Eye (tissue), 1 donor: ENCODE measurements at places on chromosomes 6 and 20.

GRCh38 chr20:577167-577791 is 32.8 kb downstream of the TCF15 start:
- peak; percentile 61 for DNase-seq

DNA sequence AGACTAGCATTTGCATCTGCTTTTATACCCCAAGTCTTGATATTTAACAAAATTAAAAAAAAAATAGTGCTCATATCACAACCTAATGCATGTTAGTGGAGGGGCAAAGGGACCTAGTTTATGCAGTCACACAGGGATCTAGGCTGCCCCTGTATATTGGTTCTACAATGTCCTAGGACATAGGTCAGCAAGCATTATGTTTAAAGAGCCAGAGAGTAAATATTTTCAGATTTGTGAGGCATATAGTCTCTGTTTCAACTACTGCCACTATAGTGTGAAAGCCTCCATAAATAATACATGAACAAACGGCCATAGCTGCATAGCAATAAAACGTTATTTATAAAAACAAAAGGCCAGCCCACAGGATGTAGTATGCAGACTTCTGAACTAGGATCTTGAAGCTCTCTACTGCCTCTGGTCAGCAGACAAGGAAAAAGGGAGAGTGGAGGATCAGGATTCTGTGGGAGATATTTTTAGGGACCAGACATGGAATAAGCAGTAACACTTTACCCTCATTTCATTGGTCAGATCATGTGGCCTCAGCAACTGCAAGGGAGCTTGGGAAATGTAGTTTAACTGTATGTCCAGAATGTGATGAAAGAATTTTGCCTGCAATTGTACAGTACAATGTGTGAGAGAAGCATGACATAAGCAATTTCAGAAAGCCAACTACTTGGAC is 414.2 kb upstream of the SPTLC3 start:
- DNase-seq, result peak; percentile 53

GRCh38 chr6:17490724-17491123 is 97.3 kb downstream of the CAP2 start:
- DNase-seq, result no peak

DNA sequence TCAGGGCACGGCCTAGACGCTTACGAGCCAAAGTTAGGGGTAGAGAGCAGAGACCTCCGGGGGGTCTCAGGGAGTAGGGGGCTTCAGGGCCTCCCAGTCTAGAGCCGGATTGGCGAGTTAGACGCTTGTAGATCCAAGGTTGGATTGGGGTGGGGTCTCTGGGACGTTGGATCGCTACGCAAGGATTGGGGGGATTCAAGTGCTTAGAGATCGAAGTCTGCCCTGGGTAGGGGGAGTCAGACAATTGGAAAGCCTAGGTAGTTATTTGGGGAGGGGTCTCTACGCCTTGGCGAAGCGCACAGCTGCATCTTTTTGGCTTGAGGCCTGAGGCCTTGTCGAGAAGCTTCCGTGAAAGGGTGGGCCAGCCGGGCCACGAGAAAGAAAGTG is 469 bp downstream of the STX16 start:
- peak; percentile 98 for DNase-seq

GRCh38 chr6:156250593-156250992 is 526.6 kb upstream of the ARID1B start:
- DNase-seq, result no peak

- no peak for DNase-seq
These were observed 57.4 kb upstream of the SLCO4A1 start for GRCh38 chr20:62584671-62585460.

GRCh38 chr6:134689641-134690040 is 260.3 kb downstream of the ALDH8A1 start:
- DNase-seq, result no peak

- DNase-seq, result no peak
These were observed 378.7 kb downstream of the ZFAND3 start for GRCh38 chr6:38198219-38198618.

- DNase-seq, result no peak
These were observed 5.2 kb downstream of the MBOAT1 start for GRCh38 chr6:20207088-20207418.

DNA sequence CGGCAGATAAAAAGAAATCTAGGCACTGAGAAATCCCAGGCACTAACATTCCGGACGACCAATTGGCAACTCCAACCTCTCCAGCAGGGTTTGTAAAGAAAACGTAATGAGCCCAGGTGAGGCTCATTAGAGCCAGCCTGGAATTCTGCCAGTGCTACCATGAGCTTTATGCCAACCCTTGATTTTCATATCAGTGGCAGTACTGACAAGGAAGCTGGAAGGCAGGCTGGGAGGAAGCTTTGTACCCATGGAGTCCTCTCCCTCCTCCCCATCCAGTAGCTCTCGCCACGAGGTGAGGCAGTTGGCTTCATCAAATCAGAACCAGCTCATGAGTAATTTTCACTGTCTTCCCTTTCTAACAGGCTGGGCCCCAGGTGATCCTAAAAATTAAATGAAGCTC is 250.2 kb downstream of the ZNF217 start:
- no peak for DNase-seq

DNA sequence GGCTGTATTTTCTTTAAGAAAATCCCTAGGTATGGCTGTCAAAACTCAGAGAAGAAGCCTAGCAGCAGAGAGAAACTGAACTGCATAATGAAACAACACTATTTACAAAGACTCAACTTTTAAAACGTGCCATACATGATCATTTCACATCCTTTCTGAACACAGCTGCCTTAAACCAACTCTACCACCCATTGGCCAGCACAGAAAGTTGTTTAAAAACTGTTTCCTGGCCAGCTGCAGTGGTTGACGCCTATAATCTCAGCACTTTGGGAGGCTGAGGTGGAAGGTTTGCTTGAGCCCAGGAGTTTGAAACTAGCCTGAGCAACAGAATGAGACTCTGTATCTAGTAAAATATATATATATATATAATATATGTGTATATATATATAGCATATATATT is 336.4 kb upstream of the SOX4 start:
- DNase-seq, result no peak

GRCh38 chr6:170096803-170097504 is 193.9 kb downstream of the DLL1 start:
- DNase-seq, result no peak

DNA sequence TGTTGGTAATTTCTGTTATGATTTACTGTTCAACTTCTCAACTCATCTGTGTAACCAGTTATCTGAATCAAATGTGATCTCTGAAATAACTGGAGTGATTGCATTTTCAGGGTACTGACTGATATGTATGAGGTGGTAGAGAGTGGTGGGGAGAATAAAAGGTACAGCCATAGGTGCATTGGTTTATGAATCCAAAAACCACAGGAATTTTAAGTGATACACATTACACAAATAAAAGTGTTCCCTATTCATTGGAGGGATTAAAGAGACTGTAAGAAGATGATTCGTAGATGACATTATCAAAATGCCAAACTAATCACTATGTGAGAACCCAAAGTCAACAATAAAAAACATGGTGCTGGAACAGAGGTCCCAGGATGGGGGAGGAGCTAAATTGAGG is 158.7 kb upstream of the RSPO3 start:
- DNase-seq, result no peak
